ENCODE measurements at places on chromosomes 12 and 14.

DNA sequence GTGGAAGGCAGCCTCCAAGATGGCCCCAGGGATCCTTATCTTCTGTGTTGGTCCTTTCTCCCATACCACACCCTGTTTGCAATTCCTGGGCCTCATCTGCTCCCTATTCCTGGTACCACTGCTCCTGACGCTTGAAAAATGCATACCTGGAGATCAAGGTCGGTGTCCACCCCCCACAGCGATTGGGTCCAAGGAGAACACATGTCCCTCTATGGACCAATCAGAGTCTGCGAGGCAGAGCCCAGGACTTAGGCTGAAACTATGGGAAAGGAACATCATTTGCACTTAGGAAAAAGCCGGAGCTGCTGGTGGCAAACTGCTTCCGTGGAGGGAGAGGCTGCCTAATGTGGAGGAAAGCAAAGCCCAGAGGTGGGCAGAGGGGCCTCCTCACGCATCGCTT, 33.3 kb upstream of the ITPK1 start:
- DNase-seq, result no peak

GRCh38 chr12:70386771-70387170, 20.7 kb downstream of the KCNMB4 start:
- DNase-seq, result no peak

GRCh38 chr14:99556134-99556791, 47.7 kb downstream of the CCDC85C start:
- DNase-seq, result no peak

- DNase-seq, result no peak
Measured at GRCh38 chr14:56162476-56162875, 44.3 kb downstream of the PELI2 start.

- DNase-seq, result no peak
Measured at GRCh38 chr12:68809190-68810026, 1.4 kb downstream of the MDM2 start.

DNA sequence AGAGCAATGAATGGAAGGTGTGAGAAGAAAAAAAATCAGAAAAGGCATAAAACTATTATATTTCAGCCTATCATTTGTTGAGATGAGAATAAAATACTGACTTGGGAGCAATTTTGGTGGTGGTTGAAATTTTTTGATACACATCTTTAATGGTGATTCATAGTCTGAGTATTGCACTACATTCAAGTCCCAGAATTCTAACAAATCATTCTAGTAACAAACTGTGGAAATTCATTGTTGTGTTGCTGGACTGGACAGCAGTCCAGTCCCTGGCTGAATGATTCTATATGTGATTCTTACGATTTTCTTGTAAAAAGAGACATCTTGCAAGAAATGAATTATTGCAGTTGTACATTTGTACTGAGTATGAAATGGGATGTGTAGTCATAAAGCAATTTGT, 268.6 kb downstream of the TRHDE start:
- DNase-seq, result no peak

DNA sequence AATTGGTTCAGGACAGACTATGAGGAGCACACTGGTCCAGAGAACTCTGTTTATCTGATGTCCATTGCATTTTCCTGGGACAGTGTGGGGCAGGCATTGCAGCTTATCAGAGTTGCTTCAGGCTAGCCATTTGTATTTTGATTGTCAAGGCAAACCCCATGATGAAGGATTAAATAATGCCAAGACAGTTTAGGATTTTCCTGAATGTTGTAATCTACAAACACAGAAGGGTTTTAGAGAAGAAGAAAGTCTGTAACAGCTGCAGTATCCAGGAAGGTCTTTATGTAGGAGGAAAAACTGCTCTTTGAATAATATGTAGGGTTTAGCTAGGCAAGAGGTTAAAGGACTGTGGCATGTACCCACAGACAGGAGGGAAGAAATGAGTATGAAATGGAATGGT, 32.2 kb upstream of the UNC79 start:
- DNase-seq, result no peak

DNA sequence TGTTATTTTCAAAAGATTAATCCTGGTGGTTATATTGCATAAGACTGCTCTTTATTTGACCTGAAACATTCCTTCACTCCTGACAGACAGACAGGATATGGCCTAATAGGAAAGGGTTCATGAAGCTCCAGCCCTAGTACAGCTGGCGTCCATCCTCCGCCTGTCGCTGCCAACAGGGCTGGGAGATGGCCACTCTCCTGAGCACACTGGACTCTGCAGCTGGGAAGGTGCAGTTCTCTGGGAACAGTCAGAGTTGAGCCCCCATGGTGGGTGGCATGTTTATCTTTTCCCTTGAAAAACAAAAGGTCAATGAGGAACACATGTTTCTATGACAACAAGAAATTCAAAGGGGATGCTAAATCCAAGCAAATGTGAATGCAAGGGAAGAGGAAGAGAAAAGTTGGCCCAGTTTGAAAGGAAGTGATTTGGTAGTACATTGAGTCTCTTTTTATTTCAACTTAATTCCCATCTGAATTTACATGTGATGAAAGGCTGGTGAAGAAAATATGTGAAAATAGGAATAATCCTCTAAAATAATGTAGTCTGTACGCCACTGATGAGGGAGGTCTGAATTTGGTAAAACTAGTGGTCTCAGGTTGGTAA, 89.9 kb upstream of the DCN start:
- DNase-seq, result no peak

- DNase-seq, result no peak
Measured at GRCh38 chr14:96252323-96252998, 3.5 kb upstream of the BDKRB1 start.

DNA sequence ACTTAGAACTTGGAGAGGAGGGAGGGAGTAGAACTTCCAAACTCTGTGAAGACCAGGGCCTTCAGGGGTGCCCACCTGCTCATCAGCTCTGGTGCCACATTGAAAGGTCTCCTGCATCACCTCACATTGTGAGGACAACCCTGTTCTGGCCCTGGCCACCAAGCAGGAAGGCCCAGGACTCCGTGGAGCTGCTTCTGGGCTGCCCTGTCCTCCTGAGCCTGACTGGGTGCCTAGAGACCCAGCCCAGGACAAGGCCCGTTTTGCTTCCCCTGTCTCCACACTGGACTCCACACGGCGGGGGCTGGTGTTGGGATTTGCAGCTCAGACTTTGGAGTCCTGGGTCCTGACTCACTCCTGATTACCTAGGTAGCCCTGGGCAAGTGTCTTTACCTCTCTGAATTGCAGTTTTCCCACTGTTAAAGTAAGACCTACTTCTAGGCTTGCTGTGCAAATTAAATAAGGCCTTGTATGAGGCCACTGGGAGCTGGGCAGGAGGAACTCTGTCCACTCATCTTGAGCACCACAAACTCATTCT, 12.5 kb upstream of the KRT82 start:
- no peak for DNase-seq

GRCh38 chr12:131897875-131898274, 3.5 kb downstream of the ULK1 start:
- DNase-seq, result no peak

GRCh38 chr12:52010692-52011601, 4.2 kb downstream of the TAMALIN start:
- DNase-seq, result no peak

DNA sequence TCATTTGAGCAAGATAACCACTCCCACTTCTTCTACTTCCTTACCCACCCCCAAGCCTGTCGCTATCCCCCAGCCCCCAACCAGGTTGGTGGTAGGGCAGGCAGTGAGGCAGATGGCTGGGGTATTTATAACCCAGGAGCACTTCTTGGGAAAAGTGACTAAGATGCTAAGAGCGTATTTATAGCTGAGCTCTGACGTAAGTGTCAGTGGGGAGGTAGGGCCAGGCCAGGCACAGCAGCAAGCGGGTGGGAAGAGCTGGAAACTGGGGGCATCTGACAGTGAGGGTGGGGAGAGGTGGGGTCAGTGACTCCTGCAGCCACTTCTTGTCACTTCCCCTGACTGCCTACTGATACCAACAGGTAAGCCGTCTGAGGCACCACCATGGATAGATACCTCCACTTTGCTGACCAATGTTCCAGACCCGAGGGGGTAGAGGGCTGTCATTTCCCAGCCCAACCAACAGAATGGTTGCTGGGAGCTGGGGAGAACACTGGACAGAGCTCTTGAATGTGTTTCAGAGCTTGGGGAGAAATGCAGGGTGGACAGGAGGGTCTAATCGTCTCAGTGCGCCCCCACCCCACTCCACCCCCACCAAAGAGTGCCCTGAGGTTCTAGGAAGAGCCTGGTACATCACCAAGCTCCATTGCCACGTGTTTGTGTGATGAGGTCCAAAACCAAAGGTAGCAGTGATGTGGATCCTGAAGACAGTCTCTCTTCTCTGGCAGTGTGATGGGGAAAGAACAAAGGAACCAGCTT, 2.7 kb upstream of the INHBE start:
- no peak for DNase-seq

DNA sequence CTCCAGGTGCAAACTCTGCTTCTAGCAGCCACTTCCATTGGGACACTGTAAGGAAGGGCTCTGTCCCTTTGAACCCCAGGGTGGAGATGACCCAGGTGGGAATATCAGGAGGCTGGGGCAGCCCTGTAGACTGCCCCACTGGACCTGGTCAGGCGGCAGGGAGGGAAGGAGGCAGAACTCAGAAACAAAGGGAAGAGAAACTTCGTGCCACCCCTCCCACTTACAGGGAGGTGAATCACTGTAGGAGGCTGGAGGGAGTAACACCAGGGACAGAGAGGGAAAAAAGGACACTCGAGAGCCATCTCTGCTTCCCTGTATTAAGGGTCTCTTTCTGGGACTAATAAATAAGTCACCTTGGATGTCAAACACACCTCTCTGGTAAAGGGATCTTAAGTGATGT, 37.4 kb downstream of the ISCA2 start:
- DNase-seq, result no peak

GRCh38 chr12:85283560-85283959, 3.5 kb downstream of the ALX1 start:
- no peak for DNase-seq

- no peak for DNase-seq
Measured at GRCh38 chr12:95416111-95416636, 57.8 kb upstream of the METAP2 start.

- no peak for DNase-seq
Measured at GRCh38 chr12:124637581-124637981, 70.2 kb upstream of the NCOR2 start.

GRCh38 chr12:46521145-46521544, 148.6 kb upstream of the SLC38A2 start:
- no peak for DNase-seq

- DNase-seq, result no peak
Measured at GRCh38 chr12:20370866-20371519, 2.7 kb downstream of the PDE3A start.

DNA sequence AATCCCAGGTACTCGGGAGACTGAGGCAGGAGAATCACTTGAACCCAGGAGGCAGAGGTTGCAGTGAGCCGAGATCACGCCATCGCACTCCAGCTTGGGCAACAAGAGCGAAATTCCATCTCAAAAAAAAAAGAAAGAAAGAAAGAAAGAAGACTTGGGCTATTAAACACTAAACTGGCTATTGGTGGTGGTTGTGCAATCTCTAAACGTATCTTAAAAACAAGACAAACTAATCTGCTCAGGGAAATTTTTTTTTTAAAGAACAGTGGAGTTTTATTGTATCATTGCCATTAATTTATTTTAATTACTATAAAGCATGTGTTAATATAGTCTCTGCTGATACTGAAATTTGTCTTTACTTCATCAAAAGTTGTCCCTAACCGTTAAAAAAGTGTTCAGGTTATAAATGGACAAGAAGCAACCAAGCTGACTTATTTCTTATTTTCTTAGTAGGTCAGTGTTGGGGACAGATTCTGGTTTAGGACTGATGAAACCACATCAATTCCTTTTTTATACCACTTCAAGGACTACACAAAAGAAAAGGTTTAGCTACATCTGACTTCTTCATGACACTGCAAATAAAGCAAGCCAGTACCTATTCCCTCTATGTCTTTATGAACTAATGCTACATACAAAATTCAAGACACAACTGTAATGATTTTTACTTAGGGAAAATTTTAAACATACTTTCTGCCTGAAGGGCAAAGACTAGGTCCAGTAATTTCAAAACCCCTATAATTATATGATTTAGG, 68.7 kb upstream of the KRAS start:
- no peak for DNase-seq

- DNase-seq, result no peak
Measured at GRCh38 chr14:88422919-88423650, 37.6 kb downstream of the SPATA7 start.

- DNase-seq, result no peak
Measured at GRCh38 chr12:113923251-113923650, 42.9 kb downstream of the RBM19 start.

GRCh38 chr14:104360501-104360900, 219.1 kb upstream of the C14orf180 start:
- no peak for DNase-seq

DNA sequence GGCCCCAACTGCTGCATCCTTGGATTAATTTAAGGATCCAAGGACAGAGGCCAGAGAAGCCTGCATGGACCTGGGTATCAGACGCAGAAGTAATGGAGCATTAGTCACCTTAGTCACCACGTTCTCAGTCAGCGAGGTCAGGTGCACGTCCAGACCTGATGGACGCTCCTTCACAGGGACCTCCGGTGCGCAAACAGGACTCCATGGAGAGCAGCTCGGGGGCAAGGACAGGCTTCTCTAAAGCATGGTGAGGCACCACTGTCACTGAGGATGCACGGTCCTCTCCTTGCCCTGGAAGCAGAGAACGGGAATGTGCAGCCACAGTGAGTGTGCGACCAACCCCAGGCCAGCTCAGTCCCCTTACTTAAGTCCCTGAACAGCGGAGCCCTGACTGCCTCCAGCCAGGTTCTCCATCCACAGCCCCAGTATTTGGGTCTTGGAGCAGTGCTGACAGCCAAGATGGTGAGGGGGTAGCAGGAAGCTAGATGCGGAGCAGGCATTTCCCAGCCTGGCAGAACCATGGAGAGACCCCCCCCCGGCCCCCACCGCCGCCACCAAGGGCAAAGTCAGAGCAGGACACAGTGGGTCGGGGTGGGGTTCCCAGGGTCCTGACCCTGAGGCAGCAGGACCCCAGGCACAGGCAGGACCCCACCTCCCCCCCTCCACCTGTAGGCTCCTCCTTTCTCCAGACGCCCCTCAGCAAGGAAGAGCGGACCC, 253.4 kb upstream of the SFSWAP start:
- DNase-seq, result no peak

DNA sequence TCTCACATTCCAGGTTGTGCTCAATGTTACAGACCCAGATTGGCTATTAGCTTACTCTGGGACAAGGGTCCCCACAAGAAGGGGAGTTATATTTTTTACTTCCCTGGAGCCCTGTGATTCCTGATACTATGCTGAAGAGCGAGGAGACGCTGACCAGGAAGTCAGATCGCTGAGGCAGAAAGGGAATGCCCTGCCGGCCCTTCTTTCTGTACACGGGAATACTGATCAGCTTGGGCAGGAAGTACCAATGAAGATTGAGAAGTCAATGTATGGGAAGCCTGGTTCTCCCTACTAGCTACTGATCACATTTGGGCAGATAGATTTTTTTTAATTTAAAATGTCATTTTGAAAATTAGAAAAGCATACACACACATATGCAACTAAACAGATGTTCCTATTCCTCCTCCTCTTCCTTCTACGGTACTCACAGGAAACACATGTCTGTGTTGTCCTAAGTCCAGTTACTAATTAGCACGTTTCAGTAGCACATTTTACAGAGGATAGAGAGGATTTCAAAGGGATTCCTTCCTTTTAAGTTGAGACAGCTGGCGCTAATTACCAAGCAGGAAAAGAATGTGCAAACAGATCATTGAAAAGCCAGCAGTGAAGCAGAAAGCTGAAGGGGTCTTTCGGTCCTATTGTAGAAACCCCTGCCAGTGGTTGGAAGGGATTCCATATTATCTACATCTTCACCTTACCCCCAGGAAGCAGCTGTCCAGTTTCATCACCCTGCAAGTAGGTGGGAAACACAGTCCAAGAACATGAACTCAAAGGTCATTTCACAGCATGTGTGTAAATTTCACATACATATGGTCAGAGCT, 292.4 kb downstream of the DUSP6 start:
- no peak for DNase-seq
